A549 treated with DMSO at 1 μM for 4 hours (cell line): ENCODE measurements at places on chromosomes 4 and X. TPM values are rescaled to one million over a fixed set of nuclear protein-coding genes. Genes with fewer than 3 reads are reported as not detected.

The EGF gene
- 0.20 to 0.63 TPM (median 0.32 TPM) in 5 replicates for total RNA-seq

The ARMCX4 gene
- 0.44 to 0.81 TPM (median 0.68 TPM) in 5 replicates for total RNA-seq

The ZFP92 gene
- total RNA-seq, result 0.39 to 0.69 TPM (median 0.56 TPM) in 5 replicates

The C4orf54 gene
- not detected in 5 replicates for total RNA-seq

The PDCL2 gene
- total RNA-seq, result not detected in 5 replicates

The EBP gene
- total RNA-seq, result 138 to 148 TPM (median 144 TPM) in 5 replicates

The SATL1 gene
- total RNA-seq, result not detected in 5 replicates

The GC gene
- not detected in 5 replicates for total RNA-seq

The ADH1A gene
- not detected in 5 replicates for total RNA-seq

The HMGN5 gene
- total RNA-seq, result 2.0 to 3.4 TPM (median 2.5 TPM) in 5 replicates

The MAP7D2 gene
- 5.3 to 7.1 TPM (median 5.7 TPM) in 5 replicates for total RNA-seq

The GPC3 gene
- total RNA-seq, result not detected in 5 replicates

The GPR50 gene
- total RNA-seq, result 0.07 to 0.23 TPM (median 0.17 TPM) in 4 of 5 replicates, not detected in the other

The MSANTD1 gene
- 0.15 to 0.18 TPM (median 0.16 TPM) in 4 of 5 replicates, not detected in the other for total RNA-seq

The OTC gene
- not detected in 5 replicates for total RNA-seq
